ENCODE measurements at places on chromosomes 13 and 19.

GRCh38 chr13:31208559-31209122, 8.9 kb downstream of the B3GLCT start:
- DNase-seq = no peak

DNA sequence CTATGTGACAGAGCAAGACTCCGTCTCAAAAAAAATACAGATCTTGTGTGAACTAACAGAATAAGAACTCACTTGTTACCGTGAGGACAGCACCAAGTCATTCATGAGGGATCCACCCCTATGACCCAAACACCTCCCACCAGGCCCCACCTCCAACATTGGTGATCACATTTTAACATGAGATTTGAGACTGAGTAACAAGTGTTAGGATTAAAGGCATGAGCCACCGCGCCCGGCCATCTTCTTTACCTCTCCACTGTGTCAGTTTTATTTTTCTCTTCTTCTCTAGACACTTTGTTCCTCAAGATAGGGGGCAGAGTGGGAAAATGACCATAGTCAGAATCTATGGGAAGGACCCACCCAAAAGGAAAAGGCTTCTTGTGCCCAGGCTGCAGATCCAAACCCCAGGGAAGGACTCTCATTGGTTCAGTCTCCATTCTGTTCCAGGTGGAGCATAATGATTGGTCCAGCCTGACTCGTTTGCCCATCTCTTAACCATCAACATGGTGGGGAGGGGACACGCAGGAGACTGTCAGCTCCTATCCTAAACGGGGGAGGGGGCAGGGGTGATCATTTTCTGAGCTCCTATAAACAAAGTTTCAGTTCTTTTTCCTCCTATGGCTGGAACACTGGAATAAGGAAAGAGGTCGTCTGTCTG, 1.3 kb upstream of the CALM3 start:
- no peak for DNase-seq

GRCh38 chr13:91072486-91072885, 275.0 kb upstream of the MIR17HG start:
- no peak for DNase-seq

- DNase-seq = no peak
Observed at GRCh38 chr19:48735031-48735615, 5.3 kb downstream of the RASIP1 start.

DNA sequence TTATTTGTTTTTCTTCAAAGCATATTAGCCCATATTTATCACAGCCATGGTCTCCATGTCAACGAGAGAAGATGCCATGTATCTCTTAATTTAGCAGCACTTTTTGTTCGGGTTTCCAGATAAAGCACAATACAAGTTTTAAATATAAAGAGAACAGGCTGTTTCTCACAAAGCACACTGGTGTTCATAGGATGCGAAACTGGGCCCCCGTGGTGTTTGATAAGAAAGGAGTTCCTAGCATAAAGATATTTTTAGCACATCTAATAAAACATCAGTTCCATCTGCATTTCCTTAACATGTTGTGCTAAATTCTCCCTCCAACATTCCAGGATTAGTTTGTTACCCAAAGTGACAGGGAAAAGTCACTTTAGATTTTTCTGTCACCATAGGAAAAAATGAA, 72.4 kb upstream of the EDNRB start:
- DNase-seq = no peak

DNA sequence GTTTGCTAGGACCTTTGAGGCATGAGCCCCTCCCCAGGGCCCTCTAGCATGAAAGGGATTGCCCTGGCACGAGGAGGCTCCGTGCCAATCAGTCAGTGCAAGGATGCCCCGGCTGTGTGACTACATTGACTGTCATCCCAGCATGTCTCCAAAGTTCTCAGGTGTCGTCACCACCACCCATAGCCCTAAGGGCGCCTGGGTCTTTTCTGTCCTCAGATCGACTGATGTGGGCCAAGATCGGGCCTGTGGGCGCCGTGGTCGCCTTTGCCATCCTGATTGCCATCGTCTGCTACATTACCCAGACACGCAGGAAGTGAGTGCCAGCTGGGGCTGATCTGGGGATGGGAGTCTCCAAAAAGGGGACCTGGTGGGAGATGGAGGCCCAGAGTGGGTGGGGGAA, 18.4 kb downstream of the MAG start:
- DNase-seq = no peak

DNA sequence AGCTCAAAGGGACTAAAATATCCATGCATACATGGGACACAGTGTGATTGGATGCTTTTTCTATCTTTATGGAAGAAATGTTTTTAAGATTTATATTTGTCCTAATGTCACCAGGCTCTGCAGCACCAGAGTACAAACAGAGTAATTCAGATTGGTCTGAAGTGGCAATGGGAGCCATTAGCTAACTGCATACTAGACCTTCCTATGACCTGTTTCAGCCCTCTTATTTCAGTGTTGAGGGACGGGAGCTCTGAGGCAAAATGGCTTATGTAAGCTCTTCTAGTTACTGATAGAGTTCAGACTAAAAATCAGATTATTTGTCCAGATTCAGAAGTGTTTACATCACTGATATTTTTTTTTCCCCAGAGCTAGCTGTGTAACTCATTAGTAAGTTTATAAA, 4.9 kb downstream of the SLAIN1 start:
- DNase-seq = no peak

DNA sequence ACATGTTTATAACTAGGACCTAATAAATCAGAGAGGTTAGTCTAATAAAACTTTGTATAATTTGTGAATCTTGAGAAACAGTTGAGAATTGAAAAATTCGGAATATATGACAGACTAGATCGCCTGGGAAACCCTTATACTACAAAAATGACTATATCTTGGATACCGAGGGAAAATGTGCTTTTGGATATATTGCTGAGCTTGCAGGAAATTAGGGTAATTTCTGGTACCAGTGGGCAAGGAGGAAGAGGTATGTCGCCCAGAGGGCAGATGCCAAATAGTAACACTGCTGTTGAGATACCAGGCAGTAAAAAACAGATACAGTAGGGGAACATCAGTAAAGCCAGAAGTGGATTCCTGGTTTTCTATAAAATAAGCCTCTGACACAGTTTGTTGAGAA, 17.3 kb downstream of the MPHOSPH8 start:
- DNase-seq = no peak

GRCh38 chr19:15631817-15632216, 8.9 kb upstream of the CYP4F3 start:
- no peak for DNase-seq

DNA sequence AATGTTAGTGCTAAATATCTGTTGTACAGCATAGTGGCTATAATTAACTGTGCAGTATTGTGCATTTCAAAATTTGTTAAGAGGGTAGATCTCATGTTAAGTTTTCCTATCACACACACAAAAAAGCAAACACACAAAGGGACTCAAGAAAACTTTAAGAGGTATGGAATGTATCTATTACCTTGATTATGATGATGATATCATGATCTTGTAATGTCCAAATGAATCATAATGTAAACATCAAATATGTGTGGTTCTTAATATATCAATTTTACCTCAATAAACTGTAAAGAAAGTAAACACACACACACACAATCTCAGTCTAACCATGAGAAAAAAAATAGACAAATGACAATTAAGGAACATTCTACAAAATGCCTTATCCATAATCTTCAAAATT, 934.6 kb downstream of the SLITRK1 start:
- no peak for DNase-seq

DNA sequence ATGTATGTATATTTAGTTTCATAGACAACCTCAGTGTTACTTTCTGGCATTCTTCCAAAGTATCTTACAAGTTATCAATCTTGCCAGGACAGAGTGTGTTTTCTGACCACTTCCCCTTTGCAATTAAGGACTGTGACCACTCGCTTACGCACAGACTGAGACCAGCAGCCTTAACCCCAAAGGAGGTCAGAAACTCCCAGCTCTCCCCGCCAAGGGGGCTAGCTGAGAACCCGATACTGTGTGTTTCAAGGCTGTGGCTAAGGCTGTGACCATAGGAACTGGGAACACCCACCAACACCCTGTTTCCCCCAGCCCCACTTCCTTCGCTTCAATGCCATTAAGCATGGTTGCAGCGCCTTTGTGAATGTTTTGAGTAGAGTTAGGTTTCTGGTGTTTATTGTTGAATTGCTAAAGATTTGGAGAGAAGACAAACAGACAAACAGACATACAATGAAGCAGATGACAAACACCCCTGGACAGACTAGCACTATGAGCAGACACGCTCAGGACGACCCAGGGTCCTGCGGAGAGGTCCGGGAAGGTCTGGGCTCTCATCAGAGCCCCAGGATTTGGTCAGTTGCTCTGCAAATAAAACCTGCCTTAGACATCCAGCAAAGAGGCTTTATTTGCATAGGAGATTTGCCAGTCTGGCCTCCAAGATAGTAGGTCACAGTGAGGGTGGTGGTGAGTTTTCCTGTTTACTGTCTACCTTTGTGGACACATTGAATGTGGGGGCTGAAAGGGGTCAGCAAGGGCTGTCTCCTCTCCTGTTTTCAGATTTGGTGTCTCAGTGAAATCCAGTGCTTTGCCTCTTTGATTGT, 25.0 kb upstream of the TNFSF11 start:
- DNase-seq = peak; percentile 21

DNA sequence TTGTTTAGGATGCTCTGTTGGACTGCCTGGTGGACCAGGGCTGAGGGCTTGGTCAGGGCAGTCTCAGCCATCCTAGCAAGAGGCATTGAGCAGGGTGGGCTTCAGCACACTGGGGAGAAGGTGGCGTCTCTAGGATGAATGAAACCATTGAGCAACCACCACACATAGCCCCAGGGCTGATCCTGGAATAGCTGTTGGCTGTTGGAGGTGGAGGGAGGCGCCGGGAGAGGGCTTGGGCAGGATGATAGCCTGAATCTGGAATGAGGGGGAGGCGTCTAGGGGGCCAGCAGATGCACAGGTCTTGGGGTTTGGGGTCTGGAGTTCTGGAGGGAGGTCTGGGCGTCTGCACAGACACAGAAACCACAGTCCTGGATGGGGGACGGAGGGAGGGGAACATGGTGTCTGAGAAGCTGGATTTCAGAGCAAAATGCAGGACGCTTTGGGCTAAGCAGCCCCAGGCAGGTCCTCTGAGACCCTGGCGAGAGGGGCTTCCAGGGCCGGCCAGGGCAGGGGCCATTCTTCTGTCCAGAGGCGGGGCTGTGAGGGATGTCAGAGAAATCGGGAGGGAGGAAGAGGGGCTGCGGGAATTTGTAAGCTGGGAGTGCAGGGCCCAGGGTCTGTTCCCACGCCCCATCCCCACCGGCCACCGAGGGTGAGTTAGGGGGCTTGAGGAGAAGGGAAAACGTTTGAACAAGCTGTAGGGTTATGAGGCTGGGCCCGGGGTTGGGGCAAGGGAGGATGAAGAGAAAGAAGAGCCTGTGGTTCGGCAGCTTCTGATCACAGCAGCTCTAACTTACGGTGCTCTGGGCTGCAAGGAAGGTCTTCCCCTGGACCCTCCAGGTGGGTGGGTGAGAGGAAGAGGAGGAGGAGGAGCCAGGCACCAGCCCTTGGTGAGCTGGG, 5.2 kb downstream of the TRAPPC5 start:
- DNase-seq = no peak

DNA sequence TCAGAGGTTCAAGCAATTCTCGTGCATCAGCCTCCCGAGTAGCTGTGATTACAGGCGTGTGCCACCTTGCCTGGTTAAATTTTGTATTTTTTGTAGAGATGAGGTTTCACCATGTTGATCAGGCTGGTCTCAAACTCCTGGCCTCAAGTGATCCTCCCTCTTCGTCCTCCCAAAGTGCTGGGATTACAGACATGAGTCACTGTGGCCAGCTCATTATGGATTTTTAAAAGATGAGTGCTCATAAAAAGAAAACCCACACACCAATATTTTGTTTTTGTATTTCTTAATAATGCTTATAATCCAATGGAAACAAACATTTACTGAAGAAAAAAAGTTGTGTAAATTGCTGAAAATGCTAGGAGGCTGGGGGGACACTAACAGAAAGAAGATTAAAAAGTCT, 5.0 kb upstream of the MICU2 start:
- DNase-seq = no peak

DNA sequence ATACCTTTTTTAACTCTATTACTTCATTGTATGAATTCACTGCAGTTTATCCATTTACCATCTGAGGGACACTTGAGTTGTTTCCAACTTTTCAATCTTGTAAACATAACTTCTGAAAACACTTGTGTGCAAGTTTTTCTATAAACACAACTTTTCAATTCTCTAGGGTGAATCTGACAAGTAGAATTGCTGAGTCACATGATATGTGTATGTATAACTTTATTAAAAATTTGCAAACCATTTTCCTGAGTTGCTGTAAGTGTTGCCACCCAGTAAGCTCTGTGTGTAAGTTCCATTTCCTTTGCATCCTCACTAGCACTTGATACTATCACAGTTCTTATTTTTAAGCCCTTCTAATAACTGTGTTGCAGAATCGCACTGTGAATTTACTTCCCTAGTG, 1415.6 kb upstream of the ATXN8OS start:
- no peak for DNase-seq

- no peak for DNase-seq
Observed at GRCh38 chr19:9620842-9621155, 233 bp downstream of the ZNF561 start.

GRCh38 chr19:6856749-6857372, 30.5 kb upstream of the ADGRE1 start:
- DNase-seq = no peak

DNA sequence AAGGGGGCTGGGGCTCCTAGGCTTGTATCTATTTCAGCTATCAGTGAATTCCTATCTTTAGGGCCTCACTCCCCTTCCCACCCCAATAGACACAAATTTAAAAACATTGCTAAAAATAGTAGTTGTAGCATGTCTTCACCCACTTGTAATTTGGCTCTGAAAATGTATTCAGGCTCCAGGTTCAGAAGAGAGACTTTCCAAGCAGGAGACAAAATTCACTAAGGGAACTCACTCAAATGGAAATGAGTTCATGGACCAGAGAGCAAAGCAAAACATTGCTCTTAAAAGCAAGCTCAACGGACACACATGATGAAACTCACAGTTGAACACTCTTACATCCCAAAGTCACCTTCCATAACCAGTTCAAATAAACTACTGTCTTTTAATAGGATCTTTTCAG, 36.8 kb downstream of the PHF11 start:
- no peak for DNase-seq

- no peak for DNase-seq
Observed at GRCh38 chr19:38211766-38212165, 12.3 kb downstream of the DPF1 start.
